ENCODE measurements at places on chromosomes 12 and 14.

GRCh38 chr12:14693116-14693515 lies 3.3 kb downstream of the GUCY2C start:
- no peak for DNase-seq

DNA sequence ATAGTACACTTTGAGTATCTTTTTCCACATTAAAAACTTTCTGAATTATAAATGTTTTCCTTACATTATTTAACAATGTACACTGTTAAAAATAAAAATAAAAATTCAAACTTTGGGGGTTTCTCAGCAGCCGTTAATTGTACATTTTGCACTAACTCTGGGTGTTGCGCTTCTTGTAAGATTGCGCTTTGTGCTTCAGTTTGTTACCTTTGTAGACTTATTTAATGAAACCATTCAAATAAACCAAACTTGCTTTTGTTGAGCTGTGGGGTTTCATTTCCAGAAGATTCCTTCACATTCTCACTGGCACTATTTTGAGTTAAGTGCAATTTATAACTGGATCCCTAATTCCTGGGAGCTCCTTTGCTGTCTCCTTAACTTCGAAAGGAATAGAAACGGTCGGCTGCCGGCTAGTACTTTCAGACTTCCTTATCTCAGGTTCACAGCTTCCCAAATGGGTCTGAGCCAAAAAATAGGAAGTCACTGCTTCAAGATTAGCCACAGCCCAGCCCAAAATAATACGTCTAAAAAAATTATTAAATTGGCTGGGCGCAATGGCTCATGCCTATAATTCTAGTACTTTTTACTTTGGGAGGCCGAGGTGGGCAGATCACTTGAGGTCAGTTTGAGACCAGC lies 38.2 kb downstream of the RAD52 start:
- no peak for DNase-seq

DNA sequence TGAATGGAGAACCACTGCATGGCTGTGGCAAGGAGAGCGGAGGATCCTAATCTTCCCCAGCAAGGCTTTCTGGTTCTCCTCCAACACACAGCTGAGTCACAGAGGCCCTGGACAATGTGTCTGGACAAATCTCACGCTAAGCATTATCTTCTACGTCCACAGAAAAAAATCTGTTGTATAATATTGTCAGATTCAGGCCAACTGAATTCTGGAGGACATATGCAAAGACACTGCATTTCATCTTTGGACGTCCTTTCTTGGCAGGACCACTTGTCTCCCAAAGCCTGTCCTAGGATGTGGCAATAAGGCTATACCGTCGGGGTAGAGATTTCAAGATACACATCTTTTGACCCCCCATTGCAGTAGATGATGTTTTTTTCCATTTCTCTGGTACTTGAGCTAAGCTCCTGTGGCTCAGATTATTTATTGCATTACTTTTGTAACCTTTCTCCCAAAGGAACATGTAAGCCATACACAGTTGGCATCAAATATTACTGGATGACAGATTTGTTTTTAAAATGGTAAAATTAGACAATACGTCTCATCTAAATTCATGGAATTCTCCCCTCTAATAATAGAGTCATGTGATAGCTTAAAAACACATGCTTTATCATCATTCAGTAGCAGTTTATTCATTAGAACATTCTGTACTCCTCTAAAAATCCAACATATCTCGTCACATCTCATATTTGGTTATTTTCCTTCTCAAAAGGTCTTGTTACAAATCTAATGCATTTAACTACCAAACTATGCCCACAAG lies 19.4 kb downstream of the LMO3 start:
- no peak for DNase-seq

GRCh38 chr12:111445726-111446581 lies 40.2 kb downstream of the SH2B3 start:
- peak; percentile 57 for DNase-seq

DNA sequence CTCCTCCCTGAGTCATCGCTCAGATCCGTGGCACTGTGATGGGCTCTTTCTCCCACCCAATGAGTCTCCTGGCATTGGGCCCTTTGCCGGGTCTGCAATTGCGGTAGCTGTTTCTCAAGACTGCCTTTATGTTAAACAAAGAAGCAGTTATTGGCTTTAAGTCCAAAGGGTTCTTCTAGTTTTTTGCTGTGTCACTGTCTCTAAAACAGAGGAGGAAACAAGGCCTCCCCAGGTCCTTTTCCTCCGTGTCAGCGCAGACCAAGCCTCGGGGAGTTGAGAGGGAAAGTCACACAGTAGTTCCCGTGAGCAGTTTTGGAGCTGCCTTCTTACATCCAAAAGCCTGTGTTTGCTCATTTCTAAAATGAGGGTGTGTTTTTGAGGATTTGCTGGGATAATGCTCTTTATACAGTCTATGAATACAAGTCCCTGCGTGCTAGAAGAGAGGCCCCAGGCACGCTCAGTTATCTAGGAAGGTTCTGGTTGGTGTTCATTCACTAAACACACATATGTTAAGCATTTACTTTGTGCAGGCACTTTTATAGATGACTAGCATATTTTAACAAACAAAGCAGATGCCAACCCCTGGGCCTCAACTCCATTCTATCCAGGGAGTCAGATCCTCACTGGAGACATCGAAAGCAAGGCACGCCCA lies 126.0 kb upstream of the PZP start:
- DNase-seq = no peak

DNA sequence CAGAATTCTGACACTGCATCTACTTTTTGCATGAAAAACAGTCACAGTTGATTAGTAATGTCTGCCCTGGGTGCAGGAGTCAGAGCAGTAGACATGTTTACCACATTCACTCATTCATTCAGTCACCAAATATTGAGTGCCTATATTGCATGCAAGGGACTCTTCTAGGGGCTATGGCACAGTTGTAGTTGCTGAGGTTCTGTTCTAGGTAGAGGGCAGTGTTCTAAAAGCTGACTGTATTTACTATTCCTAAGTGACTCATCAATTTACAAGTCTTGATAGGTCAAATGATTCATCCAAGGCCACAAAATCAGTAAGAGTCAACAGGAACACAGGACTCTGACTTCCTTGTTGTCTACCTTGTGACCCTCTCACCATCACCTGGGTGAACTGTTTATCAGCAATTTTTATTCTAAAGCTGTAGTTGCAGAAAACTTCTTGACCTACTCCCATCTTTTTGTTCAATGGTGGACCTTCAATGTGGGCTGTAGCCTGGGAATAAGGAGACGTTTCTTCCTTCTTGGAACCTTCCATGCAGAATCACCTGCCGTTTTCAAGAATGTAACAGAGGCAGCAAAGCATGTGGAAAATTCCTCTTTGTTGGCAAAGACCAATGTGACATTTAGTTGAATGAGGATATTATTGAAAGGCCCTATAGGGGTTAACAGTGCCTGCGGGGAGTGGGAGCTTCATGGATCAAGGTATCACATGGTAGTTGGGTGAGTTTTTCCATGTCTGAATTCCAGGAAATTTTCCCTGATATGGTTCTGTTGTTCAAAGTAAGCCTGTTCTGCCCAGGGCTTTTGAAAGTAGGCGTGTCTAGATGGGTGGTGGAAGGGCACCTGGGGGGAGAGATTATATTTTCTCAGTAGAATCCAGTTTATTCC lies 223.2 kb downstream of the KTN1 start:
- DNase-seq = no peak
